ENCODE measurements at places on chromosomes 2 and 18.

DNA sequence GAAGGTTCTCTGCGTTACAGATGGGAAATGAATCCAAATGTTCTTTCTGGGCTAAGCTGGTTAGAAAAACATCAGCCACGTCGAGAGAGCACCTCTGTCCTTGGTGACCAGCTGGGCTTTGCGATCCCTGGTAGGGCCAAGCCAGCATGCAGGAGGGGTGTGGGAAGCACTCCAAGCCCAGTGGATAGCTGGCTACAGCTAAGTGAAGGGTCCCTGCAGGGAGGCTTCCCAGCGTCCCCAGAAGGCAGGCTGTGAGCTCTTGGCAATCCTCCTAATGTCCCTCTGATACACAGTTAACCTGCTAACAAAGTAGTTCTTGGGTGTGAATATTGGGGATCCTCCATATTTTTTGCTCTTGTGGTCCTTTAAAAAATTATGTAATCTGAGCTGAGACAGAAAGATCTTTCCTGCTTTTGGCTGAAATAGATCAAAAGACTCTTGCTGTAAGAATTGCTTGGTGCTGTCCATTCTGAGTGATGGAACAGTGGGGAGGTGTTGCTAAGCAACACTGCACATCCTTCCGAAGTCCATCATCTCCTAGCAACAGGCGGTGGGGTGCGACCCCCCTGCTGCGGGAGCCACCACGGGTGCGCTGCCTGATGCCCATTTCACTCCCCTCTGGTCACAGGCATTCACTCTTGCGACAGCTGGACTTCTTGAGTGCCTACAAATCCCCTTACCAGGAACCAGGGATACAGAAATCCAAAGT is 88.5 kb upstream of the UXS1 start:
- DNase-seq: no peak

GRCh38 chr2:14517731-14518130 is 114.8 kb upstream of the LRATD1 start:
- DNase-seq: no peak

GRCh38 chr2:138536740-138537139 is 35.2 kb downstream of the SPOPL start:
- no peak for DNase-seq

DNA sequence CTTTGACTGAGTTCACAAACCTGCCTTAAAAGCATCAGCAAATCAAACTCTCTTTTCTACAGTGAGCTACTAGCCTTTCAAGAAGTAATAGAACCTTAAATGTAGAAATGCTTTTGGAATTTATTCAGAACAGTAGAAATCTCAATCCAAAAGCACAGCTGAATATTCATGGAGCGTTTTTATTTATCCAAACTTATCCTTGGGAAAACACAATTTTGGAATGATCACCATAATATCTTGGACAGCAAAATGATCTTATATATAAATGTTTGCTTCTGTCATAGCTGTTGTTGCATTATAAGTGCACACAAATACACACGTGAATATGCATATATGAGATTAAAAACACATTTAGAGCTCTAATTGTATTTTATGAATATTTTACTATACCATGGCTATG is 747.3 kb upstream of the PIK3C3 start:
- no peak for DNase-seq

DNA sequence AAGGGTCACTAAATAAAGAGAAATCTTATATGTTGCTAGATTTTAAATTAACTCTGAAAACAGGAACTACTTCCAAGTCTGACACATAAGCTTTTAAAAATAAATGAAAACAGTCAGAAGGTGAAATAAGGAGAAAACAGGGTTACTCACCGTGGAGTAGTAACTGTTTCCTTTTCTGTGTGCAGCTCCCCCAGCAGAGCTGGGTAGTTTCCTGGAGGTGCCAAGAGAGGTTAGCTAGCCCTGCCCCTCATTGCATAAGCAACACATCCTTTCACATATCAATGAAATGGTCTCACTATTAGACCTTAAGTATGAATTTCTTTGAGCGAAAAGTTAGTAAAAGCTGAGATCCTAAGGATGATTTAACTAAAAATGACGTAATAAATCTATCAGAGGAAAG is 54.0 kb upstream of the GPR75 start:
- no peak for DNase-seq

DNA sequence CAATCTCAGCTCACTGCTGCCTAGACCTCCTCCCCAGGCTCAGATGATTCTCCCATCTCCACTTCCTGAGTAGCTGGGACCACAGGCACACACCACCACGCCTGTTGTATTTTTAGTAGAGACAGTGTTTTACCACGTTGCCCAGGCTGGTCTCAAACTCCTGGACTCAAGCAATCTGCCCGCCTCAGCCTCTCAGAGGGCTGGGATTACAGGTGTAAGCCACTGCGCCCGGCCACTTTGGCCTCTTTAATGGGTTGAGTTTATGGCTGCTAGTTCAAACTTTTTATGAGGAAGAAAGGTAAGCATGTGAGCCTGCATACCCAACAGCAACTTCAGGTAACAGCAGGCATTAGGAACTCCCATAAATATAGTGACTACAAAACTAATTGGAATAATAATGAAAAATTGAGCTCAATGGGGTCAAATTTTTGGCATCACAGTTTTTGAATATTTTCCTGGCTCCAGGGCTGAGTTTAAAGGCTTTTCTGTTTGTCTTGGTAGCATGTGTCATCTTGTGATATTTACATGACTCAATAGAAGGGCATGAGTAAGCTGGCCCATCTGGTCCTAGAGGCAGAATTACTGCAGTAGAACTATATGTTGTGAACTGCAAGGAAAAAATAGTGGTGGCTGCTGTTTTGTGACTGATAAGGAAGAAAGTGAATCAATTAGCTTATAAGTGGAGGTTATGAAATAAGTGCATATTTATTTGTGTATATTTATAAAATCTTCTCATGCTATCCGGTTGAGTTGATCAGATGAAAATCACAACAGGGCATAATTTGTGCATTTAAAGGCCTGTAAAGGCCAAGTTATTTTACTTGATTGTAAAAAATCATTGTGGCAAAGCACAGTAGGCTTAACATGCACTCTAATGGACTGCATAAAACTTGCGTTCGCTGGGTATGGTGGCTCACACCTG is 24.8 kb downstream of the GALM start:
- no peak for DNase-seq

- no peak for DNase-seq
Observed at GRCh38 chr2:27016801-27017325, 15.9 kb upstream of the TMEM214 start.

- DNase-seq: no peak
Observed at GRCh38 chr2:42933824-42934254, 141.5 kb upstream of the HAAO start.

DNA sequence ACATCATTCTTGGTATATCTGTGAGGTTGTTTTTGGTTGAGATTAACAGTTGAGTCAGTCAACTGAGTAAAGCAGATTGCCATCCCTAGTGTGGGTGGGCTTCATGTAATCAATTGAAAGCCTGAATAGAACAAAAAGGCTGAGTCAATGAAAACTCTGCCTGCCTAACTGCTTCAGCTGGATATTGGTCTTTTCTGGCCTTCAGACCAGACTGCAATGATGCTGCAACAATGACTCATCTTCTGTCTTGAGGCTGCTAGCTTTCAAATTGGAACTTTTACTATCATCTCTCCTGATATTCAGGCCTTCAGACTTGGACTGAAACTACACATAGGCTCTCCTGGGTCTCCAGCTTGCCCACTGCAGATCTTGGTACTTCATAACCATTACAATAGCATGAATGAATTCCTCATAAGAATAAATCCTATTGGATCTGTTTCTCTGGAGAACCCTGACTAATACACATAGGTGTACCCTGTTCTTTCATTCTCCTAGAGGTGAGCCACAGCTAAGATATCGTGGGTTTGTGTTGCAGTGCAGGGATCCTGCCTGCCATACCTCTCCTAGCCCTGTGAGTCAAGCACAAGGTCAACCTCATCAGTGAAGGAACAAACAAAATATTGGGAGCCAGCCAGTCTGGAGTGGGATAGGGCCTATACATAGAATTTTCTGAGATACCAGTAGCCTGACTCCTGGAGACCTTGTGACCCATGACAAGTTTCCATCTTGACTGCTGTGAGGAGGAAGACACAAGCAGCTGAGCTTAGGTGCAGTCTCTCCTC is 473.8 kb downstream of the DCC start:
- DNase-seq: no peak

GRCh38 chr2:143771939-143772338 is 642.7 kb downstream of the ARHGAP15 start:
- DNase-seq: no peak
